Type B pancreatic cell (in vitro differentiated cells): ENCODE measurements at places on chromosomes 5 and 9. TPM values are rescaled to one million over a fixed set of nuclear protein-coding genes. Genes with fewer than 3 reads are reported as not detected.

The GTF2H2 gene
- 23.2 and 34.4 TPM in 2 replicates for total RNA-seq

- no peak for DNase-seq
Observed at GRCh38 chr5:123813264-123813663, 301.3 kb downstream of the CSNK1G3 start.

DNA sequence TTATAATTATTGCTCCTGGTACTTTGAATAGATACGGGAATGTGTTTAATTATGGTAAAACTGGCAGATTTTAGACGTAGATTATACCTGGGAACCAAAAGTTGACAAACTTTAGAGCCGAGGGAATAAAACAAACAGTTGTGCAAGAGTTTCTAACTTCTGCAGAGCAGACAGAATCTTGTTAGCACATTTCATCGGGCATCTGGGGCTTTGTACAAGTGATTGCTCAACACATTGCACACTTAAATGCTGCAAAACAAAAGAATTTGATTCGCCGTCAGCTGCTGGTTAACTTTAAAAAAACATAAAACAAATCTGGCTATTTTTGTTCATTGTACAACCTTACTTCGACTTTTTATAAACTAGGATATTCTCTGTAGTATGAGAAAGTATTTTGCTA lies 398.1 kb downstream of the MAN2A1 start:
- DNase-seq = no peak

- DNase-seq = no peak
Observed at GRCh38 chr5:166963596-166963995, 1327.8 kb upstream of the WWC1 start.

The CEMIP2 gene
- 58.1 and 97.7 TPM in 2 replicates for total RNA-seq

GRCh38 chr5:143536364-143536763 lies 132.9 kb upstream of the NR3C1 start:
- DNase-seq = no peak

DNA sequence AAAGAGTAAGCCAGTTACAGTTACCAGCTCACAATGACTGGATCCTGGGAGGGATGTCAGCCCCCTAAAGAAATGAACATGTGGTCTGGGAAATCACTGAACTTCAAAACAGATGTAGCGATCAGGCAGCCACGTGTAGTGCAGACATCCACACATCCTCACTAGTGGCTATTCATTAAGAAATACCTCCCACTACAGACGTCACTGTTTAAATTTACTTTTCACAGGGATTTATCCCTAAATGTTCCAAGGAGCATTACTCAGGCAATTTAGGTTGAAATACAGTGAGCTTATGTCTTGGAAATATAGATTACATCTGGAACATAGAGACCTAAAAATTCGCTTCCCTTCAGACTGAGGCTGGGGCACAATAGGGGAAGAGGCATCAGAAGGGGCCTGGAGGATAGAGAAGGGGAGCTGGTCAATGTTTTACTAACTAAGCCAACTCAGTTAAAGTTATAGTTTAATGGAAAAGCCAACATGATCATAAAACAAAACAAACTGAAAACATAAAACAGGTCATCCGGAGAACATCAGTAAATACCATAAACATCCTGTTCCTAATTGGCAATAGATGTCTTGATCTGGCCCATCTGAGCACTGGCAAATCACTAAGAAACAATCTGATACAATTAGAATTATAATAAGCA lies 92.3 kb downstream of the FANCC start:
- no peak for DNase-seq

The TRPM6 gene
- total RNA-seq = 1.4 and 16.9 TPM in 2 replicates

The CYLC2 gene
- not detected in 2 replicates for total RNA-seq

The KIAA1958 gene
- 15.0 and 28.1 TPM in 2 replicates for total RNA-seq

- DNase-seq = no peak
Observed at GRCh38 chr5:141521244-141521781, 32.4 kb downstream of the PCDHGC5 start.
